NCI-H2171 (cell line): ENCODE measurements at places on chromosomes 11 and 22.

- DNase-seq, result peak; percentile 10
These were observed 1.1 kb upstream of the ABCG4 start for GRCh38 chr11:119147604-119148333.

DNA sequence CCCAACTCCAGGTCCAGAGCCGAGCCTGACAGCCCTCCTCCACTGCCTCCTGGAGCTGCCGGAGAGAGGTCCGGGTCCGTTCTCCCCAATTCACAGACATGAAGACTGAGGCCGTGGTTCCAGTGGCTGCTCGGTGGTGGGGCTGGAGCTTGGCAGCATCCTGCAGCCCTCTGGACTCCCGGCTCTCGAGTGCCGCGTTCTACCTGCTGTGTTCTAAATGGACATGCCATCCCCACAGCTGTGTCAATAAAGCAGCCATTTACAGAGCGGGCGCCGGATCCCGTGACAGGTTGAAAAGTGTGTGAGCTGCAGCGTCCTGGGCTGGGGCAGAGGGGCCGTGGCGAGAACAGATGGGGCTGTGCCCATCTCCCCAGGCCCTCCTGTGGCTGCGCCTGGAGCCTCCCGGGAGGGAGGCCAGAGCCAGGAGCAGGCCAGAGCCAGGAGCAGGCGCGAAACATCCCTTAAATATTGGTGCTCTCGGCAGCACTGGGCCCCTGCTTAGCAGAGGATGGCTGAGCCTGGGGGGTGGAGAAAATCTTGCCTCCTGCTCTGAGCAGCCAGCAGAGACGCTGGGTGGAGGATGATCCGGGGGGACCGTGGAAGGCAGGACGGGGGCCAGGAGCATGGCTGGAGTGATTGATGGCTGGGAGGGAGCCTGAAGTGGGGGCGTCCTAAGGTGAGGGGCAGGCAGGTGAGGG is 46.2 kb downstream of the FLRT1 start:
- no peak for DNase-seq

- DNase-seq, result no peak
These were observed 214.1 kb downstream of the BUD13 start for GRCh38 chr11:116558504-116559211.

- DNase-seq, result no peak
These were observed 142.2 kb upstream of the C11orf58 start for GRCh38 chr11:16596231-16596630.
